ENCODE measurements at places on chromosomes 4 and X.

DNA sequence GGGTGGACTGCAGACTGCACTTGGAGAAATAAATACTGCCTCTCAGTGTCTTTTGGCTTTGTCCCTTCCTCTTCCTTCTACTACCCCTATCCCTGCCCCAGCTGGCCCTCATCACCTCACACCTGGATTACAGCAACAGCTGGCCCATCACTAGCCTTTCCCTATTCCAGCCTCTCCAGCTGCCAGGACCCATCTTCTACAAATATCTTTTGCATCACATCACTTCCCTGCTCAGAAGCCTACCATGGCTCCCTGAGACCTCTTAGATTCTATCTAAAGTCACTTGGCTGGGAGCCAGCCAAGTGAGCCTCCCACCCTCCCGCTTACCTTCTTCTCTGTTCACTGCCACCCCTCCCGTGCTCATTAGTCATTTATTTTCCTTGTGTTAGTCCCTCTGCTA, 66.8 kb downstream of the TSC22D3 start:
- DNase-seq = no peak

- DNase-seq = peak; percentile 46
Measured at GRCh38 chr4:152640058-152640921, 39.5 kb downstream of the TMEM154 start.

DNA sequence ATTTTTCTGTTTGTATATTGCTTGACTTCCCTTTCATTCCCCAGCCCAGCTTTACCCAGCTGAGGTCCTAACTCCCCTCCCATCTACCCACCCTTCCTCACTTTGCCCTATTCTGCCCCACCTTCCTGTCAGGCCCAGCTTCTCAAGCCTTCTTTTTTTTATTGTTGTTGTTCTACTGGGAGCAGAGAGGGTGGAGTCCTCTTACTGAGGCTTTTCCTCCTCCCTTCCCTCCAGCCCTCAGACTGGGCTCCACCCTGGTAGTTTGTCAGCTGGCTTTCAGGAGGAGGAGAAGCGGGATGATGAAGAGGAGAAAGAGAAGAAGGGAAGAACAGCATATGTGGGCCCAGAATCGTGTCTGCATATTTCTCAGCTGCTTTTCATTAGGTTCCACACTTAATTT, 3.2 kb upstream of the KLF8 start:
- DNase-seq = no peak

DNA sequence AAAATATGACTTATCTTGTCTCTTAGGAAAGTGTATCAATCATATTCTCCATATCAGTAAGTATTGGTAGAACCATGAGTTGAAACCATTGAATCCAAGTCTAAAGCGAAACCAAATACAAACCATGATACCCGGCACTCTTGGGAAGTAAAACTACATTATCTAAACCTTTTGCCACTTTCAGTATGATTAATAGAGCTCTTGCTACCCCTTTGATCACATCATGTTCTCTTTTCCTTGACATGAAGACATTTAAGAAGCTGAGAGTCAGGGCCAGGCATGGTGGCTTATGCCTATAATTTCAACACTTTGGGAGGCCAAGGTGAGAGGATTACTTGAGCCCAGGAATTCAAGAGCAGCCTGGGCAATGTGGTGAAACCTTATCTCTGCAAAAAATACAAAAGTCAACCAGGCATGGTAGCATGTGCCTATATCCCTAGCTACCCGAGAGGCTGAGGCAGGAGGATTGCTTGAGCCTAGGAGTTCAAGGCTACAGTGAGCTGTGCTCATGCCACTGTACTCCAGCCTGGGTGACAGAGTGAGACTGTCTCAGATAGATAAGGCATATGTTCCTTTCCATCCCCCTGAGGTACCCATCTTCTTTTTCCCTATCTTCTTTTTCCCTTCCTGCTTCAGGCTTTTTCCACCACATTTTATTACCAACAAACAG, 45.4 kb downstream of the CEP135 start:
- DNase-seq = no peak

DNA sequence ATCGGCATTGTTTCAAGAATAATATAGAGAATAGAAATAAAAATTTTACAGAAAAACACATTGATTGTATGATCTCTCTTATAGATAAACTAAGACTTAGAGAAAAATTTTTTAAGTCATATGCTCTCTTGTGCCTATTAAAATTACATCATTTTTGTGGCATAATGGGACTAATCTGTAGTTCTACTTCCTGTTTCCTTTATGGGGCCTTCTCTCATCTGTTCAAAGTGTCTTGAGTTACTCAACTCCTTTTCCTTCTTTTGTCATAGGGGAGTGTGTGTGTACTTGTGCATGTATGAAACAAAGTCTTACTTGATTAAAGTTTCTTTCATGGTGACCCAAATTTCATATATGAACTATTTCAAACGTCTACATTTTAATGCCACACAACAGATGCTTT, 1448.9 kb upstream of the TENM3 start:
- no peak for DNase-seq

- DNase-seq = no peak
Measured at GRCh38 chrX:112877771-112878173, 37.1 kb upstream of the AMOT start.

GRCh38 chrX:150526692-150527091, 41.7 kb upstream of the MTM1 start:
- no peak for DNase-seq

DNA sequence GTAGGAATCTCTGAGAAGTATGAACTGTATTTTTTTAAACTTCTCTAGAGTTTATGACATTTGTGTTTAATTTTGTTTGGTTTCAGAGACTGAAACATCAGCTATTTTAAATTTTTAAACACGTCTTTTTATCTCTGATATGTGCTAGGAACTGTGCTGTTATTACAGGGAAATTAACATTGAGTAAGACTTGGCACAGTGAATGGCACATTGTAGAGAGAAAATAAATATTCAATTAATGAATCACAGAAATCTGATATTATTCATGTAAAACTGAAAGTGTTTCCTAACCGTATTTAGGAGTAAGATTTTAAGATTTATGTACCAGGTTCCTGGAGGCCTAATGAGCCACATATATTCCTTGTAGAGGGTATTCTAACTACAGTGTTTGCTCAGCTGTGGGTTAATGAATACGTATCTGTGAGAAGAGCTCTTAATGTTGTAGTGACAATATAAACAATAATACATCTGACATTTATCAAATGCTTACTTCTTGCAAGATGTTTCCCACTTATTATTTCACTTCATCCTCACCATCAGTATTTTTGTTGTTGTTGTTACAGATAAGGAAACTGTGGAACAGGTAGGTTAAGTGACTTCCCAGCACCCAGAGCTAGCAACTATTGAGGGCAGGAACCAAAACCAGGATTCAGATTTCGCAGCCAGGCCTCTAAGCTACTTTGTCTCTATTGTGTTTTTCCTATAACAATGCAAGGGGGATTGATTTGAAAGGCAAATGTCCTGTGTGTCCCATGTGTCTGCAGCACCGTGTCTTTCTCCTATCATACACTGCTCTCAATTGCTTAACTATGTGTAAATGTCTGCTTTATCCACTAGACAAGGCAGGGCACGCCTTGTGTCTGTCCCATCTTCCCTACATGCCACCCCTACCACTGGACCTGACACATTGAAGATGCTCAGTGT, 121.1 kb upstream of the FAM9C start:
- DNase-seq = no peak

DNA sequence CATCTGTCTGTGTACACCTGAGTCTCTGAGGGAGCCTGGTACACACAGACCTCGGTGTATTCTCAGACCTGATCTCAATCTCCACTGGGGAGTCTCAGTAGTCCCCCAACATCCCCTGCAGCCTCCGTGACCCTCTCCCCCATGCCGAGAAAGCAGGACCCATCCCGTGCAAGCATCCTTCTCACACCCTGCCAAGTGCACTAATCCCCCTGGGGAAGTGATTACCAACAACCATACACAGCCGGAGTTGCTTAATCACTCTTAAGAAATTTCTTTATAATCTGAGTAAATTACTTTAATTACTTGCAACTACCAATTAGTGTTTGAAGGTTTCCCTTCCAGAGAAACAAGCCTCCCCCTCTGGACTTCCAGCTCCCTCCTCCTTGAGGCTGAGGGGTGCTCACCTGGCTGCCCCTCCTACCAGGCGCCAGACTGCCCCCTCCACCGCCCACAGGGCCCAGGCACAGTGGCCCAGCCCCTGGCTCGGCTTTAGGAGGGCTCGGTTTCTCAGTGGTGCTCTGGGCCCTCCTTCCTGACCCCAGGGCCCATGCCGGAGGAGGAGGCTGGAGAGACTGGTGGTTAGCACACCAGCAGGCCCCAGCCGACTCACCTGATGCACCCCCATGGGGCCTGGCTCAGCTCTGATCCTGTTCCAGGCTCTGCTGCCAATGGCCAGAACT, 43.8 kb downstream of the PJA1 start:
- no peak for DNase-seq

- DNase-seq = no peak
Measured at GRCh38 chrX:124282580-124282979, 49.9 kb upstream of the TEX13D start.

DNA sequence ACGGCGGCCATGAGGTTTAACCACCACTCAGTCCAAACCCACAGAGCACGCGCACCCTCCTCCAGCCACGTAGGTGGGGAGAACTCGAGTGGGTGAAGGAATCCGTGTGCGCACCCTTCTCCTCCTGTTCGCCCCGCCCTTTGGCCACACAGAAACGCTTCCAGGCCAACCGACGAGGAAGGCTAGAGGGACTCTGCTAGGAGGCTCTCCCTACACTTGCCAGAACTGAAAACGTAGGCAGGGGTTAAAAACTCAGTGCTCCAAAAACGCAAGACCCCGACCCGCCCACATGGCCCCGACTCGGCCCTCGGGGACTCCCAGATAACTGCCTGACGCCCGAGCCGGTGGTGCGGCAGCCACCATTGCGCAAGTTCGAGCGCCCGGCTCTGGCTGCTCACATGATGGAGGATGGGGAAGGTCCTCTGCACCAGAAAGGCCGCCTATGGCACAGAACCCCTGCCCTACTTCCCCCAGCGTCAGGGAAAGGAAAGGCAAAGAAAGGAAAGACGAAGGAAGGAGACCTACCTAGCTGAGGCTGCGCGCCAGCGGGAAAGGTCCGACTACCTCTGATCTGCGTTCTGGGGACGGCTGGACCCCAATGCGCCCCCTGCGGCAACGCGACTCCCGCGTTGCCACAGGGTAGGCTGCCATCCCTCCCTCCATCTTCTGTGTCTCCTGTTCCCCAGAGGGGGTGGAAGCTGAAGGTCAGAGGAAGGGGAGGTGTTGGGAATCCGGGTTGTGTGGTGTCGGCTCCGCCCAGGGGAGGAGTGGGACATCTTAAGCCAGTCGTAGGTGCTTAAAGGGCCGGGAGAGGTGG, 201.9 kb upstream of the AGTR2 start:
- no peak for DNase-seq

- no peak for DNase-seq
Measured at GRCh38 chr4:186819342-186820086, 95.9 kb upstream of the FAT1 start.

- DNase-seq = no peak
Measured at GRCh38 chrX:77003956-77004355, 443.2 kb upstream of the FGF16 start.

- DNase-seq = no peak
Measured at GRCh38 chrX:74923942-74924448, 1.3 kb downstream of the NEXMIF start.

DNA sequence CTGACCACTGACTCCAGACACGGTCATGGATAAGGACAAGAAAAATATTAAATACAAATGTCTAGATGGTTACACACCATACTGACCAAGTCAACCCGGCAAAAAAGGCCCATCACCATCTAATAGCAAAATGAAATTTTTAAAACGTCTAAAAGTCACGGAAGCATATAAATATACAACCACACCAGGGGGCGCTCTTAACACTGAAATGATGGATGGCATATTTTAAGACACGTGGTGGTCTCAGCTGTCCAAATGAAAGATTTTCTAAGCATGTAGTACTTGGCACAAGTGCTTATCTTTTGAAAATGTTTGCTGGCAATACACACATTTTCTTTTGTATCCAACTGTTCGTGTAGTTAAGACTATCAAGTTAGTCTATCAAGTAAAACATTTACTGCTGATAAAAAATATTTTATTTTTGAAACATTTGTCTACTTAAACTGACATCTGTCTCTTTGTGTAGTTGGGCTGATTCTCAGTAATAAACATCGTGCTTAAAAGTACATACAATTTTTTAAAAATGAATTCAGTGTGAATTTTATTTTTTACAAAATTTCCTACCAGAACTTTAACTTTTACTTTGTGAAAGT, 64.6 kb downstream of the COX7B2 start:
- DNase-seq = peak; percentile 48

GRCh38 chr4:163755013-163755412, 260.5 kb downstream of the TMA16 start:
- DNase-seq = peak; percentile 14

DNA sequence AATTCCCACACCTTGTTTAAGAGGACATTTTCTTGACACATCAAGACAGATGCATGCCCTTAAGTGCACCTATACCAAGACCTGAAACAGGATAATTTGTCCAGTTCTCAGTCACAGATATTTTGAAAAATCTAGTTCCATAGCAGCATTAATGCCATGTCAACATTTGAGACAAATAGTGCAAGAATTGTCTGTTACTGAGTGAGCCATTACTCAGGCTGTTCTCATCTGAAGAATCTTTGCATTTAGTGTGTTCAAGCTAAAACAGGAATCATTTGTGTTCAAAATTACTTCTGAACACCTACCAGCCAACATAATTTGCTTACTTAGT, 354.9 kb downstream of the KCNIP4 start:
- no peak for DNase-seq

GRCh38 chr4:25580633-25581467, 74.8 kb upstream of the SLC34A2 start:
- no peak for DNase-seq

- no peak for DNase-seq
Measured at GRCh38 chrX:153769158-153769864, 5.3 kb downstream of the PLXNB3 start.

DNA sequence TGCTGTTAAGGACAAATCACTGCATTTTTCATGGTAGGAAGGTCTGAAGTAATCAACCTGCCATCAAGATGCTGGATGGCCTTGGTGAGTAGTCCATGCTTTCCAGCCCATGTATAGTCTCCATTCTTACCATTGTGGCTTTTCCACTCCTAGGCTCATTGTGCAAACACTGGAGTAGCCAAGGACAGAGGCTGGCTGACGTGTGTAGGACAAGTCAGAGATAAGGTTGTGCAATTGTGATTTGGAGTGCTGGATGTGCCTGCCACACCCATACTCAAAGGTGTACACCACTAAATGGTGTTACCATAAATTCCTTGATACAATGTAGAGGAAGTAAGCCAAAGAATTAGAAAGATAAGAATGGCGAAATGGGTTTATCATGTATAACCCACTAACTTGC, 26.3 kb upstream of the RADX start:
- no peak for DNase-seq

DNA sequence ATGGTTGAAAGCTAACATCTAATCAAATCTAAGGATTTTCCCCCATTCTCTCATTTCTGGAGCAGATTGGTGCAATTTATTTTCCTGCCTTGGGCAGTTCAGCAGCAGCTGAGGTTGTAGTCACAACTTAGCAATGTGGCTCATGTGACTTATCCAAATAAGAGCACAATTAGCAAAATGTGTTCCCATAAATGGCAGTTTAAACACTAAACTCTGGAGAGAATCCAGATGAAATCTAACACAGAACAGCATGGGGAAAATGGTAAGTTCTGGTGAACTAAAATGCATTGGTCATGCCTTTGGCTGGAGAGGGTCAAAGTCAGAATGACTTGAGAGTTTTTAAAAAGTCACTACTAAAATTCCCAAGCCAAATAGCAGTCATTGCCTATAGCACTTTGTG, 422.6 kb upstream of the DIPK2B start:
- no peak for DNase-seq

GRCh38 chr4:79598801-79599200, 190.8 kb upstream of the GK2 start:
- no peak for DNase-seq

All from CD4-positive, alpha-beta T cell treated with Interleukin-4 for 4 hours (primary cell).